ENCODE measurements at places on chromosomes 7 and 10.

DNA sequence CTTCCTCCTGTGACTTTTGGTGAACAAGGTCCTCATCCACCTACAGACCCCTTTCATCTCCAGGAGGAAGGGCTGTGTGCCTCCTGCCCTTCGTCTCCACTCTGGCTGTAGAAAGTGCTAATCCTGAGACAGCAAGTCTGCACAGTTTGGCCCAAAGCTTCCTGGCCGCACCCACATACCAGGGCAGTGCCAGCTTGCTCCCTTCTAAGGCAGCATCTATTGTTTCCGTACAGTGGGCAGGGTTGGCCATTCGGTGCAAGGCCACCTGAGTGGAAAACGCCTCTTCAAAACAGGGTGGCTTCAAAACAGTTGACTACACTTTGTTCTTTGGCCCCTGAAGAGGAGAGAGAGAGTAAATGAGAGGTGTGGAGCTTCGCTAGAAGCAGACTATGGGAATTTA is 134.1 kb upstream of the KLF14 start:
- DNase-seq = no peak

DNA sequence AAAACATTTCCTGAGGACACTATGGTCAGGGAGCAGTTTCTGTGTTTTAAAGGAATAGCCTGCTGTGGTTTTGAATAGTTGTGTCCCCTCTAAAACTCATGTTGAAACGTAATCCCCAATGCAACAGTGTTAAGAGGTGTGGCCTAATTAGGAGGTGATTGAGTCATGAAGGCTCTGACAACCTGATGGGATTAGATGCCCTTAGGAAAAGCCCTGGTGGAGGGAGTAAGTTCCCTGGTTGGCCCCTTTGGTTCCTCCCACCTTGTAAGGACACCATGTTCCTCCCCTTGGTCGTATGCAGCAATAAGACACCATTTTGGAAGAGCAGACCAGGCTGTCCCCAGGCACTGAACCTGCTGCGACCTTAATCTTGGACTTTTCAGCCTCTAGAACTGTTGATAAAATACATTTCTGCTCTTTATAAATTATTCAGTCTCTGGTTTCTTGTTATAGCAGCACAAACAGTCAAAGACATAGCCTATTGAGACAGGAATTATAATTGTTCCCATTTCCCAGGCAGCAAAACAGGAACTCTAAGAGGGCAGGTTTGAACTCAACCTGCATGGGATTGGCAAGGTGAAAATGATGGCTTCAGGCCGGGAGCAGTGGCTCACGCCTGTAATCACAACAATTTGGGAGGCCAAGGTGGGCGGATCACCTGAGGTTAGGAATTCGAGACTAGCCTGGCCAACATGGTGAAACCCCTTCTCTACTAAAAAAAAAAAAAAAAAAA is 20.5 kb upstream of the TNS3 start:
- no peak for DNase-seq

DNA sequence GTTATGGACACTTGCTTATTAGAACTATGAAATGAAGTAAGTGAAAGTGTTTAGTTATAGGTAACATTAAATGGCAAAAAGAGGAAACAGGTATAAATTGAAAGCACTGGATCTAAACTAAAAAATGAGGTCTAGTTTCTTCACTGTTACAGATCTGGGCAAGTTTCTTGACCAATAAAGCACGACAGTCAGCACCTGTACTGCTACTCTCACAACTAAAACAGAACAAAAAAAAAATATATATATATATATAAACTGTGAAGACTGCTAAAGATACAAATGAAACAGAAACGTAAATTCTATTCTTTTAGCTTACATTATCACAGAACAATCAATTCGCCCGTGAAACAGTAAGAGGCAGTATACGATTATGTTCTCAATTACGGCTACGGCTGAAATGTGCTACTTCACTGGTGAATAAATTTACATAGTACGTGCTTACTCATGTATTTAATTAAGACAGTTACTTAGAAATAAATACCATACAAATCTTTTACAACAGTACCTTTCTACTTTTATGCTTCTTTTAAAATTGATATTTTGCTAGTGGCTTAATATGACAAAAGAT is 4.2 kb downstream of the AHR start:
- DNase-seq = no peak

- no peak for DNase-seq
These were observed 6.0 kb downstream of the RHOBTB1 start for GRCh38 chr10:60937784-60938654.

DNA sequence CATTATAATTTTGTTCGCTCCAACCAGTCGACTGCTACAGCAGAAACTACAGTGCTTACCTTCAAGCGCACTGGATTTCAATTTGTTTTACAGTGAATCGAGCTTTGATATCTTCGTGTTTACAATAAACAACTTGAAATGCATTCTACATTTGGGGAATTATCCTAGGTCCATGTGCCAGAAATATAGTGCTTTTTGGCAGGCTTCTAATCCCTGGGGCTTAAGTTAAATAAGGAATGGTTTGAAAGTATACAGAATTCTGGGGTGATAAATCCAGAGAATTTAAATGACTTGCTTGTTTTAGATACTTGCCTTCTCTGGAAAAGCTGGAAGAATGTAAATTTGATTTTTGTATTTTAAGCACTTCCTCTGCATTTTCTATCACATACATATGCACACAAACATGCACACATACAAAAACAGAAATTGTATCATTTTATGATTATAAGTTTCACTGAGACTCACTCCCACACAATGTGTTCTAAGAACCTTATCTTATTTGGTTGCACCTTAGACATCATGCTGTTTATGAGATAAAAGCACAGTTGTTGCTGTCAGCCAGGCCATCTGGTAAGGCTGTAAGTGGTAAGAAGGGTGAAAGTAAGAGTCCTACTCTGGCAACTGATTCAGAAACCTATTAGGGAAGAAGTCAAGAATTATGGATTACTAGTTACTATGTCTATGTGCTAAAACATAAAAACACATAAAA is 347.2 kb upstream of the KCND2 start:
- peak; percentile 82 for DNase-seq

DNA sequence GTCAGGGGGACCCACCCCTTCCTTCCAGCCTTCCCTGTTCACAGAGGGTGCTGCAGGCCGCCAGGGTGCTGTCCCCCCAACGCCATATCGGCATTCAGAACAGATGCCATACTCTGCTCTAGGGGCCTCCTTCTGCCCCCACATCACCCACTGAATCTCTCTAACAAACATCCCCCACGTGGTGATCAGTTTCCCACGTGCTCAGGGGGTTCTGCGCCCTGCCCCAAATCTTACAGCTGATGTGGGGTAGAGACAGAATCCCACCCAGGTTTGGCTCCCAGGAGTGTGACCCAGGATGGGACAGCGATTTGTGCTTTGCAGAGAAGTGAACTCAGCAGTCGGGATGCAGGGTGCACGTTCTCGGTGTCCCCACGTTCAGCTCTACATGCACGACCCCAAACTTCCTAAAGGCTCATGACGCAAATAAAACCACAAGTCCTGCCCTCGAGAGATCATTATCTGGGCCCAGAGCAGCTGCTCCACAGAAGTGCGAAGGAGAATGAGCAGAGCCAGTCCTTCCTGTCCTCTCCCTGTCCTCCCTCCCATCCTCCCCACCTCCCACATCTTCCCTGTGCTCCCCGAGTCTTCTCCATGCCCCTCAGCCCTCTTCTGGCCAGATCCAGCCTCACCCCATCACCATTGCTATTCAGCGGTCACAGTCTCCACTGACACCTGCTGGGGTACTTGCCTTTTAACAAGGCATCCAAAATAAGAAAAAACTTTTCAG is 423.4 kb downstream of the DNAJB6 start:
- no peak for DNase-seq

GRCh38 chr7:69703099-69703498 is 104.8 kb downstream of the AUTS2 start:
- DNase-seq = no peak

GRCh38 chr10:118305730-118306129 is 36.4 kb downstream of the FAM204A start:
- no peak for DNase-seq

GRCh38 chr10:97714401-97715258 is 1.1 kb downstream of the MARVELD1 start:
- DNase-seq = peak; percentile 55

DNA sequence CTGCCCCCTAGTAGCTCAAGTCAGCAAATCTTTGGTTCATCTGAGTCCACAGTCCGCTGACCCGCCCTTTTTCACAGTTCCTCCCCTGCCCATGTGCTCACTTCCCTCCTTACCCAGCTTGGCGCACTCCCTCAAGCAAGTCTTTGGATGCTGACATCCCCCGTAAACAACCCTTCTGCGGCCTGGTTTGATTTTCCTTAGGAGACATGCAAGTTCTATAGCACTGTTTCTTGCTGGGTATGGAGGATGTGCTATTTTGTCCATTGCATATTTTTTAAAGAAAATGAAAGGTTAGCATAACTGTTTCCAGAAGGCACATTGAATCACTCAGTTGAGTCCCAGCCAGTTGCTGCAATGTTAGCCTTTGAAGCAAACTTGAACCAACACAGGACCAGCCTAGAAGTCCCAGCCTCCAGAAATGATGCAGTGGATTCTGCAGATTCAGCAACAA is 38.2 kb downstream of the HTRA1 start:
- DNase-seq = no peak

GRCh38 chr7:152177681-152178404 is 152.4 kb downstream of the GALNT11 start:
- no peak for DNase-seq

DNA sequence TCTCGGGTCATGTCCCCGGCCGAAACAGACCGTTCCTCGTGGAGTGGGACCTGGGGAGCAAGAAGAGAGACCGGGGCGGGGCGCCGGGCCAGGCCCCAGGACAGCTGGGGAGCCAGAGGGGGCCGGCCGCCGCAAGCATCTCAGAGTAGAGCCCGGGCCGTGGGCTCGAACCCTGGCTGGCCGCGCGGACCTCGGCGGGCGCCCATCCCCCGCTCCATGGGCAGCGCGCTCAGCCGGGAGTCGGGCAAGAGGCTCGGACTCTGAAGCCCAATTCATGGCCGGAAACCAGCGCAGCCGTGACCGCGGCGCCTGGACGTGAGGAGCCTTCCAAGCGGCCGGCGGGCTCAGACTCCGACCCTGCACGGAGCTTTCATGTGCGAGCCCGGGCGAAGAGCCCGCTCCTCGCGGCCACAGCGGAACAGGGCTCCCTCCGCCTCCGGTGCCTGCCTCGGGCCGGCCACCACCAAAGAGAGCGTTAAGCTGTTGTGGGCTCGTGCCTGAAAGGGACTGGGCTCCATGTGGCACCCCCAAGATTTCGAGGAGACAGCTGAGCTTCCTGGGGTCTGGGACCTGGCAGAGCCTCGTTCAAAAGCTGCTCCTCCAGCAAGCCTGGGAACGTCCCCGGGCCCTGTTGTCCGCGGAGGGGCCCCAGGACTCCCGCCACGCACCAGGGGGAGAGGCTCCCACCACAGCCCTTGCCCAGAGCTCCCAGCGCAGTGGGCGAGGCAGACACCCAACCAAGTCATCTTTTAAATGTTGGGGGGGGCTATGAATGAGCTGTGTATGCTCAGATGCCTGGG is 757 bp upstream of the GRID1 start:
- peak; percentile 9 for DNase-seq
